T-helper 2 cell (primary cell): ENCODE measurements at places on chromosomes 4 and X.

- DNase-seq, result no peak
Measured at GRCh38 chr4:31106419-31106818, 386.2 kb downstream of the PCDH7 start.

- no peak for DNase-seq
Measured at GRCh38 chr4:17758485-17758884, 22.9 kb downstream of the FAM184B start.

DNA sequence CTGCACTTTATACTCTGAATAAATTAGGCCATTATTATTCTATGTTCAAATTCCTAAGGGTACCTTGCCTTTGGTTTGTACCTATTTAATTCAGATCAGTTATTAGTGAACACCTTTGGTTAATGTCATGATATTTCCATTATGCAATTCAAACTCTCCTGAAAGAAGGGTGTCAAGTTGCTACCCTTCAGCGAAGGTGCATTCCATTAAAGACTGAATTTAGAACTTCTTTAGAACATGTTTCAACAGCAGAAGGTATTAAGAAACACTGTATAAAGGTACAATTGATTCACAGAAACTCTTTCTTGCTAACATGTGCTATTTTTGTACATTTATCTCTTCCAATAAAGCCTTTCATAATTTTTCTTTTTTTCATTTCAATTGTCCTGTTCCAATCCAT, 1545.4 kb upstream of the PCDH10 start:
- no peak for DNase-seq

DNA sequence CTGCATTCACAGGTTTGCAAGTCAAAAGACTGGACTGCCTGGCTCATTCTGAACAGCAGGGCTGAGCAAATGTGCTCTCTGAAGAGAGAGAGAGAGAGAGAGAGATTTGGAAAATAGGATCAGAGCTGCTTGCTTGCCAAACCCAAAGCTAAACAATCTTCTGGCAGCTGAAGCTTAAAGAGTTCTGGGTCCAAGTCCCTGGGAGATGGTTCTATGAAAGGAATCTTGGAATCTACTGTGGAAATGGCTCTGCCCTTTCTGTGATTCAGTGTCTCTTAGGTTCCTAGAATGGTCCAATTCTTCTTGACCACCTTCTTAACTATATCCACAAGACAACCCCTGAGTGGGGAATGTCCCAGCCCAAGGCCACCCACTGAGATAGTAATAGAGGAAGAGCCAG, 66.1 kb upstream of the EFNB1 start:
- DNase-seq, result no peak

DNA sequence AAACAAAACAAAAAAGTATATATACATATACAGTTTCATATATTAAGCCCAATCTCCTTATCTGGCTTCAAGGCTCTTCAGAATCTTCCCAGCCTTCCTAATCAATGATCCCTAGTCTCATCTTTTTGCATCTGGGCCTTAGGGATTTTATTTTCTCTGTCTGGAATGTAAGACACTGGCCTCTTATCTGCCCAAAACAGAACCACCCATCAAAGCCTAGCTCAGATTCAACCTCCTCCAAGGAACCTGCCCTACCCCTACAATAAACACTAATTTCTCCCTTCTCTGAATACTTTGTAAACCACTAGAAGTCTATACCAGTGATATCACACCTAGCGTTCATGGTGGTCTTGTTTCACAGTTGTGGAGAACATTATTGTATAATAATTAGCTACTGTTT, 23.2 kb upstream of the GAB1 start:
- DNase-seq, result no peak

GRCh38 chrX:50920132-50920531, 9.6 kb downstream of the BMP15 start:
- no peak for DNase-seq

GRCh38 chrX:24692305-24692704, 1.4 kb upstream of the POLA1 start:
- no peak for DNase-seq

DNA sequence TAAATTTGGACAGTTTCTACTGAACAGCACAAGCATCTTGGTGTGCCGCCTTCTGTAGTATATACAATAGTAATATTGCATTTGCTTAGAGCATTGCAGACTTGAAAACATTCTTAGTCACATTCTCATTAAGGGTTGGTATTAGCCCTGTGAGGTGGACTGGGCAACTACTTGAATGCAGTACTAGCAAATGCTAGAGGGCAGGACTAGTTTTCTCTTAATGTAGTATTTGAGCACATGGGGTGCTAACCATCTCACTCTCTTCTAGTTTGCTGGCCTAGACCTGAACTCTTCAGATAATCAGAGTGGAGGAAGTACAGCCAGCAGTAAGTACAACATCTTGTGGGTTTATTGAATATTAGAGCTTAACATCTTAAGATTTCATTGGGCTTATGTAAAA, 3.2 kb downstream of the DDX3X start:
- no peak for DNase-seq

GRCh38 chr4:48603366-48604003, 113.4 kb downstream of the ZAR1 start:
- DNase-seq, result no peak

DNA sequence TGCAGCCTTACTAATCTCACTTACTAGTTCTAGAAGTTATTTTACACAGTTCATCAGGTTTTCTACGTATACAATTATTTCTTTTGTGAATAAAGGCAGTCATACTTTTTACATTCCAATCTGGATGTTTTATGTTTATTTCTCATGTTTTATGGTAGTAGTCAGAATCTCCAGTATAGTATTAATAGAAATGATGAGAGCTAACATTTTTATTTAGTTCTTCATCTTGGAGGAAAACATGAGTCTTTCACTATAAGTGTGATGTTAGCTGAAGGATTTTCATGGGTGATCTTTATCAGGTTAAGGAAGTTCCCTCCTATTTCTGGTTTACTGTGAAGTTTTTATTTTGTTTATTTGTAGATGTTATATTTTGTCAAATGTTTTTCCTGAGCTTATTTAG, 256.1 kb upstream of the GIMD1 start:
- DNase-seq, result no peak

DNA sequence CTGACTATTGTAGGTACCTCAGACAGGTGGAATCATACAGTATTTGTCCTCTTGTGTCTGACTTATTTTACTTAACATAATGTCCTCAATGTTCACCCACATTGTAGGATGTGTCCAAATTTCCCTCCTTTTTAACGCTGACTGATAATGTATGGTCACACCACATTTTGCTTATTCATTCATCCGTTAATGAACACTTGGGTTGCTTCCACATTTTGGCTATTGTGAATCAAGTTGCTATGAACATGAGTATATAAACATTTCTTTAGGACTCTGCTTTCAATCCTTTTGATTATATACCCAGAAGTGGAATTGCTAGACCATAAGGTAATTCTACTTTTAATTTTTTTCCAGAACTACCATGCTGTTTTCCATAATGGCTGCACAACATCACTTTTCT, 87.0 kb upstream of the NDP start:
- no peak for DNase-seq

DNA sequence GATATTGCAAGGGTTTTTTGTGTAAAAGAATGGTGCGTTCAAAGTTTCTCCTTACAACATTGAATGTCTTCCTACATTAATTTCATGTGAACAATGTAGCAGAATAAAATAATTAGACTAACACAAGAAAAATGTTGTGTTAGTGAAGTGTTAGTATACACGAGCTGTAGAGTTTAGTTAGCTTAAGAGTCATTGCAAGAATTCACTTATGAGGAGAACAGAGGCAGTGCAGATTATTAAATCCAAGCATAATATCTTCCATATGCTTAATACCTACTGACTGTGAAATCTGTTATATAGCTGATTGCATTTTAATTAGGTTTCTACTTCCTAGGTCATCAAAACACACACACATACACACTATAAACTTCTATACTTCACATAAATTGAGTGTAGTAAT, 959.0 kb downstream of the FAT4 start:
- DNase-seq, result no peak
